ENCODE measurements at places on chromosomes 6 and 20. TPM values are rescaled to one million over a fixed set of nuclear protein-coding genes. Genes with fewer than 3 reads are reported as not detected.

RALGAPB gene
- polyA plus RNA-seq: 44.0 TPM

DNA sequence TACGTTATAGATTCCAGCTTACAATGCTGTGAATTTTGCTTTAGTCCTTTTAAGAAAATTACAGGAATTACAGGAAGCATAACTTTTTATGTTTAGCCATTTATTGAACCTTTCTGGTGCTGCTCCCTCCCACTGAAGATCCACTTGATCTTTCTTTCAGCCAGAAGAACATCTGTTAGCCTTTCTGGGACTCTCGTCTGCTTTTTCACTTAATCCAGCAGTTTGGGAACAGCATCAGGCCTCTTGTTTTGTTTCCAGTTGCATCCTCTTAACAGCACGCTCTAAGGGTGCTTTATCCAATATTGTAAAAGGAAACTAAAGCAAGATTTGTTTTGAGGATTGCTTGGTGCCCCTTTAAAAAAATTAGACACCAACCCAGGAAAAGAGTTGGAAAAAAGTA, 10.3 kb upstream of the CYP24A1 start:
- no peak for DNase-seq

RBBP8NL gene
- 3.0 TPM for polyA plus RNA-seq

VGLL2 gene
- not detected for polyA plus RNA-seq

DNA sequence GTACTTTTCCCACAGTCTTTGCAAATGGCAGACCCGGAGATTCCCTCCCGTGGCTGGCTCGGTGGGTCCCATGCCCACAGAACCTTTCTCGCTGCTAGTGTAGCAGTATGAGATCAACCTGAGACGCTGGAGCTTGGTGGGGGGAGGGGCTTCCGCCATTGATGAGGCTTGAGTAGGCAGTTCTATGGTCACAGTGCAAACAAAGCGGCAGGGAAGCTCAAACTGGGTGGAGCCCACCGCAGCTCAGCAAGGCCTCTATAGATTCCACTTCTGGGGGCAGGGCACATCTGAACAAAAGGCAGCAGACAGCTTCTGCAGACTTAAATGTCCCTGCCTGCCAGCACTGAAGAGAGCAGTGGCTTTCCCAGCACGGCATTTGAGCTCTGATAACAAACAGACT, 186.0 kb upstream of the KCNK16 start:
- DNase-seq: no peak

CALHM6 gene
- polyA plus RNA-seq: 3.9 TPM

CNBD2 gene
- 0.60 TPM for polyA plus RNA-seq

- DNase-seq: no peak
Measured at GRCh38 chr20:4320291-4320690, 304.9 kb upstream of the RNF24 start.

DNA sequence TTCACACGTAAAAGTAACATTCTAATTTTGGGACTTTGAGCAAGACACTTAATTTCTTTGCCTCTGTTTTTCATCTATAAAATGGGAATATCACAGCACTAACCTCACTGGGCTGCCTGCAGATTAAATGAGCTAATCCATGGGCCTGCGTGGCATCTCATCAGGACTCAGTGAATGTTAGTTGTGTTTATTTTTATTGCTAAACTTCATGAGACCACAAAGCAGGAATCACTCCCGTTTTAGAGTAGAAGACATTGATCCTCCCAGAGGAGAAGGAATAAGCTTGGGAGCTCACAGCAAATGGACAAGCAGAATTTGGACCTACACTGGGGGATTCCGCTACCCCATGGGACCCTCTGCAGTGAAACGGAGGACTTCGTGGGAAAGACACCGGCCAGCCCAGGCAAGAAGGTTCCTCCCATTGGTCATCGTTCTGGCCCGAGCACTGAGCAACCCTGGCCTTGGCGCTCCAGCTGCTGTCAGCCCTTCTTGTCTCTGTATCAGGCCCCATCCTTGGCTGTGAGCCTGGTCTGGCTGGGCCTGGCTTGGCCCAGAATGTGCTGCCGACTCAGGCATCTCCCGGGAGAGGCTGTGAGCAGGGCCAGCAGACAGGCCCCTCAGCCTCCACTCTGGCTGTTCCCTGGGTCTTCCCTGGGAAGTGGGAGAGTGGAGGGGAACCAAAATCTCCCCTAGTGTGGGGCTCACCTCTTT, 79.8 kb downstream of the NFATC2 start:
- DNase-seq: no peak

GRCh38 chr6:1473166-1473565, 83.8 kb downstream of the FOXF2 start:
- DNase-seq: no peak

GRCh38 chr6:3898265-3898994, 49.3 kb downstream of the FAM50B start:
- DNase-seq: no peak

GRCh38 chr6:169170583-169170955, 83.1 kb downstream of the THBS2 start:
- DNase-seq: no peak

- DNase-seq: peak; percentile 73
Measured at GRCh38 chr6:22737331-22737730, 168.0 kb downstream of the HDGFL1 start.

OPN5 gene
- polyA plus RNA-seq: 1.1 TPM

- DNase-seq: peak; percentile 46
Measured at GRCh38 chr6:131694832-131695426, 6.3 kb downstream of the OR2A4 start.

DNA sequence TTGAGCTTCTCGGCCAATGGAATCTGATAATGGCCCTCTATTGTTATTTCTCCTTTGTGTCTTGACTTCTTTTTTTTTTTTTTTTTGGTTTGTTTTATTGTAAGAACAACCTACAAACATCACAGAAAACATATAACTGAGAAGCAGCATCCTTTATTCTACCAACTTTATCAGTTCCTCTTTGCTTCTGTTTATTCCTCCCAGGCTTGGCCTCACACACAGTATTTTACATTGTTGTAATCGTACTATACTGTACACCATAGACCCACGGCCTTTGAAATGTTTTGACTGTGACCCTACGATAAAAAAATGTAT, 558 bp upstream of the CCDC167 start:
- no peak for DNase-seq

ZSWIM1 gene
- 13.3 TPM for polyA plus RNA-seq

GNMT gene
- 2.0 TPM for polyA plus RNA-seq

- no peak for DNase-seq
Measured at GRCh38 chr20:51172558-51173428, 149.9 kb upstream of the KCNG1 start.

TCP11 gene
- polyA plus RNA-seq: 2.9 TPM

DNA sequence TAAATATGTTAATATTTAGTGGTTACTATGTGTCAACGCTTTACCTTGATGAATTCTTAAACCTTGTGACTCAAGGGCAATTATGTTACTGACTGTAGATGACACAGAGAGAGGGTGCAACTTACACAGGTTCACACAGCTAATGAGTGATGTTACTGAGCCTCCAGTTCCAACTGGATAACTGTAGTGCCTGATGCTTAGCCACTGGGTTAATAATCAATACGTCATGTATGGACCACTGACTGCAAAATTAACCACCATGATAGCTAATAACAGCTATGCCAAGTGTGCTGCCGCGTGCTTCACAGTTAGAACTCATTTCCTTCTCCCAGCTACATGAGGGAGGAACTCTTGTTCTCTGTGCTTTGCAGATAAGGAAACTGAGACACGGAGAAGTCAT, 45.4 kb downstream of the SIRPA start:
- no peak for DNase-seq

DNA sequence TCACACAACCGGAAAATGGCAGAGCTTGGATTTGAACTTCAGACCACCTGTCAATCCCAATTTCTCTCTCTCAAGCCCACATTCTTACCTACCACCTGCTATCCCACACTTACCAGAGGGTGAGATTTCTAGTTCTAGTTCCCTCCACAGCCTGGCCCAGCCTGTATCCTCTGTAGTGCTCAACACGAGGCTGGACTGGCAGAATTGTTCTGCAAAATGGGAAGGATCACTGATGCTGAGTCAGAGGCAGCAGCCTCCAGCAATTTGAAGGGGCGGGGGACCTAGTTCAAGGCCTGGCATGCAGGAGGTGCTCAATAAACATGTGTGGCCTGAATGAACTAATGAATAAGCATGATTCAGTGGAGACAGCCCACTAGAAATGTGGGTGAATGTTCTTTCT, 53.6 kb upstream of the TTPAL start:
- no peak for DNase-seq

- DNase-seq: no peak
Measured at GRCh38 chr6:80433673-80434025, 327.2 kb downstream of the BCKDHB start.

GRCh38 chr20:17314264-17314663, 87.4 kb downstream of the PCSK2 start:
- no peak for DNase-seq

DNA sequence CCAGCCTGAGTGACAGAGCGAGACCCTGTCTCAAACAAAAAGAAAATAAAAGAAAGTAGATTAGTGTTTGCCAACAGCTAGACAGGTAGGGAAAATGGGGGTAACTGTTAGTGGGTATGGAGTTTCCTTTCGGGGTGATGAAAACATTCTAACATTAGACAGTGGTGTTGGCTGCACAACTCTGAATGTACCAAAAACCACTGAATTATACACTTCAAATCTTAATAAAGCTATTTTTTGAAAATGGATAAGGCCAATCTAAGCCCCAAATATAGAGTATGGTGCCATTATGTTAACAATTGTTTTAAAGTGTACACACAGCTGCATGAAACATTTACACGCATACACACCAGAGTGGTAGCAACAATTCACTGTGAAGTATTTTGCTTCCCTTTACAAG, 57.0 kb downstream of the BMP7 start:
- DNase-seq: no peak

DNA sequence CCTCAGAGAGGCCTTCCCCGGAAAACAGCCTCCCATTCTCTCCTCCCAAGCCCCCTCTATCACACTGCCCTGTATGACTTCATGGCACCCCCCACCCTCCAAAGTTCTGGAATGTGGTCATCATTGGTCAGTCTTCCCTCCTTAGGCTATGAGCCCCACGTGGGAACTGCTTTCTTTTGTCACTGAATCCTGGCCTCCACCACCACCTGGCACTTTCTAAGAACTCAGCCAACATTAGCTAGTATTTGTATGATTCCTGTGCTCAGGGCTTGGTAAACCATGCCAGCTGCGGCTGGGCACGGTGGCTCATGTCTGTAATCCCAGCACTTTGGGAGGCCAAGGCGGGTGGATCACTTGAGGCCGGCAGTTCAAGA, 8.4 kb upstream of the E2F1 start:
- DNase-seq: no peak

DNA sequence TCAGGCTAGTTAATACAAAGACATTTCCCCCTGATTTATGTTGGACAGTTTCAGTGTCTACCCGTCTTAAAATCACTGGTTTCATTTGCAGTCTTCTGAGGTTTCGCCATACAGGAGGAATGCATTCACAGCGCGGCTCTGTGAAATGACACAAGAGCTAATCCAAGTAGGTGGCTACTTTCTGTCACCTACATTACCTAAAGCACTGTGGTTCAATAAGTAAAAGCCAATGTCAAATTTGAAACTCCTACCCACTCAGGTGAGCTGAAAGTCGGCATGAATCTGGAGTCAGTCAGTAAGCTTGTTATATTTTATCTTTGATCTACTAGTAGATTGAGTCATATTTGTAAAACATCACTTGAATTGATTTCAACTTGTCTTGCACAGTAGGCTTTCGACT, 370.8 kb downstream of the LAMA2 start:
- no peak for DNase-seq

GRCh38 chr6:109579361-109579760, 96.3 kb upstream of the ZBTB24 start:
- no peak for DNase-seq

GRCh38 chr20:3731944-3732326, 550 bp upstream of the HSPA12B start:
- no peak for DNase-seq

PTCRA gene
- 0.47 TPM for polyA plus RNA-seq

TMC2 gene
- polyA plus RNA-seq: 0.43 TPM

- peak; percentile 65 for DNase-seq
Measured at GRCh38 chr20:17863577-17864292, 104.9 kb downstream of the SNX5 start.
